T-helper 17 cell (primary cell): ENCODE measurements at places on chromosomes 6 and 20.

- DNase-seq = no peak
Measured at GRCh38 chr6:119140196-119141140, 62.0 kb upstream of the FAM184A start.

DNA sequence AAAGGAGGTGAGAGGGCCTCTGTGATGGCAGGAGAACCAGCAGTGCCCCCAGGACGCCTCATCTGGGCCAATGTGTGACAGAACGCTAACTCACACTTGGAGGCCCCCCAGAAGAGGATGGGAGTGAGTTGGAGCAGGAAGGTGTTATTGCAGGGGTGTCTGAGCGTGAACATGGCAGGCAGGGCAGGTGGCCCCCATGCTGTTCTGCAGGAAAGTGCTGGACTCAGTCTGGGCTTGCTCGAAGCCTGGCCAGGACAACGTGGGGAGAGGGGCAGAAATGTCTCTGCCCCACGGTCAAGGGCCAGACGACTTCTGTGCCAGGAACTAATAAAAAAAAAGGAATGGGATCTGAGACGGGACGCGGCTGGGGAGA, 931 bp upstream of the EBF4 start:
- DNase-seq = no peak

DNA sequence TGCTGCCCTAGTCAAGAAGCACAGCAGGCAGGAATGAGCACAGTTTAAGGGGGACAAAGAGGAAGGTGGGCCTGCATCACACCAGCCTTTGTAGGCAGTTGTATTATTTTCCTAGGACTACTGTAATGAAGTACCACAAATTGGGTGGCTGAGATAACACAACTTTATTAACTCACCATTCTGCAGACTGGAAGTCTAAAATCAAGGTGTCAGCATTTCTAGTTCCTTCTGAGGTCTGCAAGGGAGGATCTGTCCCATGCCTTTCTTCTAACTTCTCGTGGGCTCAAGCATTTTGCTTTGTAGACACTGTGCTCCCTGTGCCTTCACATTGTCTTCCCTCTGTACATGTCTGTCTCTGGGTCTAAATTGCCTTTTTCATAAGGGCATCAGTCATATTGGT, 488.5 kb upstream of the JARID2 start:
- no peak for DNase-seq

DNA sequence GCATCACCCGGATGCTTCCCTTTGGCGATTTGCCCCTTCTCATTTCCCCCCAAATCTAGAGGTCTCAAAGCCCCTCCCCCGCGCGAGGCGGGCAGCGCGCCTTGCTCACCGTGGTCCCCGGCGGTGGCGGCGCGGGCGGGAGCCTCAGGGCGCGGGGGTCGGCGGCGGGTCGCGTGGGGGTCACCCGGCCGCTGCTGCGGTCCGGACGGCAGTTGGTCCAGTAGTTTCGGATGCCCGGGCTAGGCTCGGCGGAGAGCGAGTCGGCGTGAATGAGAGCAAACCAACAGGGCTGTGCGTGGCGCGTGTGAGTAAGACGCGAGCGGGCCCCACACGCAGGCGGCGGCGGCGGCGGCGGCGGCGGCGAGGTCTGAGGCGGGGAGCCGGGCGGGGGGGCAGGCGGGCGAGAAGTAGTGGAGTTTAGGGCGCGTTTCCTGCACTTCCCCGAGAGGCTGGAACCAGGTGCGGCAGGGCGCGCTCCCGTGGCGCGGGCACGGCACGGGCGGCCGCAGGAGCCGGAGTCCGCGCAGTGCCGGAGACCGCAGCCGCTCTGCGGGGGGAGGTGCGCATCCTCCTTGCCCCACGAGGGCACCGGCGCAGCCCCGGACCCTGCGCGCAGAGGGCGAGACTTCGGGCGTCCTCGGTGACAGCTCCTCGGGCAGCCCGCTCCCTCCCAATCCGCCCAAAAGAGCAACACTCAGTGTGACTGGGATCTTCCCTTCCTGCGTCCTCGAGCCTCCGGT, 567 bp downstream of the HS3ST5 start:
- no peak for DNase-seq

DNA sequence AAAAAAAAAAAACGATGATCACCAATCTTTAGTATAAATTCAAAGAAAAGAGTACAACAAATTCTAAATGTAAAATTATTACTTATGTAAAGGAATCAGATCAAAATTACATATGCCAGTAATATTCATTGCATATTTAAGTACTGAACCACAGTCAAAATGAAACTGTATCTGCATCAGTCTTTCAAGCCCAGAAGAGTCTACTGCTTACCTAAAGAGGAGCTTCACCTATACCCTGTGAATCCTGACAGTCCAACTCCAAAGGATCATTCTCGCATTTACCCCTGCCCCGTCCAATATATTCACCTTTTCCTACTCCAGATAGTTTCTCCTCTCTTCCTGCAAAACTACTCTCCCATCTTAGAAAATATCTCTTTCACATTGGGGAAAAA, 9.2 kb downstream of the ATG5 start:
- no peak for DNase-seq

GRCh38 chr20:51158226-51158625, 135.3 kb upstream of the KCNG1 start:
- no peak for DNase-seq

DNA sequence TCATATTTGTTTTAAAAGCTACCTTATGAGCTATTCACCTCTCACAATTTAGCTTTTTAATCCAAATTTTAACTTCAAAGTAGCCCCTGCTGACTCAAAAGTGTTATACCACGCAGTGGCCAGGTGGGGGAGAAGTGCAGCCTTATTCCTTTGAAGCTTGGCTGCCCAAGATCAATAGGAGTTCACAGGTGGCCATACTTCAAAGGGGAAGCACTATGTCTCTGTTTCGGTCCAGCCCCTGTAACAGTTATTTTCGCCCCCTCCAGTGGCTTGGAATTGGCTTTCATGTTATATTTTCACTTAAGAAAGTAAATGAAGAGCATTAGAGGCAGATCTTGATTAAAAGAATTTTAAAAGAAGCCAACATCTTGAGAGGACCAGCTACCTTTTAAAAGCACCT, 608.4 kb downstream of the EPHA7 start:
- DNase-seq = no peak

GRCh38 chr6:139764498-139764986, 390.1 kb upstream of the CITED2 start:
- DNase-seq = no peak

GRCh38 chr20:33740189-33740588, 8.4 kb downstream of the ZNF341 start:
- DNase-seq = no peak

DNA sequence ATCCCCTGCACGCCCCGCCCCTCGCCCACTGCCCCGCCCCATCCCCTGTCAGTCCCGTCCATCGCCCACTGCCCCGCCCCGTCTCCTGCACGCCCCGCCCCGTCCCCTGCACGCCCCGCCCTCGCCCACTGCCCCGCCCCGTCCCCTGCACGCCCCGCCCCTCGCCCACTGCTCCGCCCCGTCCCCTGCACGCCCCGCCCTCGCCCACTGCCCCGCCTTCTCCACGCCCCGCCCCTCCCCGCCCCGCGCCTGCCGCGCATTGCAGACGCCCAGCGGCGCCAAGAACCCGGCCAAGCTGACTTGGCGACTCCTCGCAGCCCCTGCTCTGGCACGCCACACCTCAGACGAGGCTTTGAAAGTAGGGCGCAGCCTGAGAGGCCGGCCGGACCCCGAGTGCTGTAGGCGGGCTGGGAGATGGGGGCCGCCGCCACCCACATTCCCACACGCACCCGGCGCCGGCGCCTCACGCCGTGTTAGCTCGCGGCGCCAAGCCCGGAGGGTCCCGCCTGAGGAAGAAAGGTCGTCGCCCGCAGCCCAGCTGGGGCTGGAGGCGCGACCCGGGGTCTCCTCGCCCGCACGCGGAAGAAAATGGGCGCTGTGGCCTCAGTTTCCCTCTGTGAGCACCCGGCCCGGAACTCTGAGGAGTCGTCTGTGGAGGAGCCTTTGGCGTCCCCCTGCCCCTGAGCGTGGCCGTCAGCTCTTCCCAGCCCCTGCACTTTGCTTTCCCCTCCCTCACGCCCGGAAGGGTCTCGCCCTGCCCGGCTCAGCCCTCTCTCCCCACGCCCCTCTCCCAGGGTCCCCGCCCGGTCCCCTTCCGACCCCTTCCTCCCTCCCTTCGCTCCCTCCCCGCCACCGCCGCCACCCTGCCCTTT, at the start of gene RAD21L1:
RAD21L1 (plus strand) TSS at position 262 of the 872 bp plus-strand sequence. CDS start 2,410 bp downstream, outside the sequence.
- DNase-seq = peak; percentile 77

DNA sequence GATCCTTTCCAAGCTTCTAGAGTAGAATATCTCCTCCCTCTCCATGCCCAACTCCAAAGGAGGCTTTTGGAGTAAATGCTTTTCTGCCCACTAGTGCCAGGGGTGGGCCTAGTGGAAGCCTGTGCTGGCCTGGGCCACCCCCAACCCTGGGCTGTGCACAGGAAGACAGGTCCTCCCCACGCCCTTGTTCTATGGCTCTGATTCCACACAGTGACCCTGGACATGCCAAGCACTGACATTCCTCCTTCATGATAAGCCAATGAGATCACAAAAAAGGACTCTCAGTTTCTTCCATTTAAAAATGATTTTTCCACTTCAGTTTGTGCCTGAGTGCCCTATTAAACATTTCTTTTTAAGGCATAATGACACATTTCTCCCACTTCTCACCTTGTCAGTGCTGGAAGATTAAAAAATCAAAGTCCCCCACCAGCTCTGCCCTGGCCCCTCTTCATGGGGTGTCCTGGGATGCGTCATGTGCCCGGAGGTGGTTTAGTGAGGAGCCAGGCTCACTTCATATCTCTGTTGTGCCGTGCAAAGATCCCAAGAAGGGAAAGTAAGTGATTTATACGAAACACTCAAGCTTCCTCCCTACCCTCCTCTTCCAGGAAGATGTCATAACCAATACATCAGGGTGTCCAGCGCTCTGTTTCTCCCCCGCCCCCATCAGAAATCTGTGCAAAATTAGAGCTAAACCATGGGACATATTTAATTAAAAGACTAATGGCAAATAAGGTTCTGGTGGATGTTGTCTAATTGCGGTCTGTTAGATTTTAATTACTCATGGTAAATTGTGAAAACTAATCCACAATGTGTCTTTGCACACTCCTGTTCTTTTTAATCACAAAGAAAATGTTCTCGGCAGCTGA, 255.0 kb downstream of the NRN1 start:
- no peak for DNase-seq

- DNase-seq = no peak
Measured at GRCh38 chr6:107542192-107542668, 52.3 kb downstream of the SOBP start.

GRCh38 chr6:36402481-36402880, 15.0 kb upstream of the ETV7 start:
- DNase-seq = no peak

GRCh38 chr6:35977308-35977707, 47.1 kb downstream of the SLC26A8 start:
- no peak for DNase-seq

GRCh38 chr6:169800116-169800667, 48.8 kb downstream of the ERMARD start:
- no peak for DNase-seq

GRCh38 chr20:31560094-31560745, 44.9 kb upstream of the ID1 start:
- DNase-seq = peak; percentile 58

GRCh38 chr6:115159733-115160132, 816.9 kb upstream of the HS3ST5 start:
- DNase-seq = no peak

- DNase-seq = peak; percentile 26
Measured at GRCh38 chr20:37564388-37565133, 36.9 kb upstream of the BLCAP start.

- no peak for DNase-seq
Measured at GRCh38 chr20:48211238-48211637, 426.0 kb upstream of the SULF2 start.

DNA sequence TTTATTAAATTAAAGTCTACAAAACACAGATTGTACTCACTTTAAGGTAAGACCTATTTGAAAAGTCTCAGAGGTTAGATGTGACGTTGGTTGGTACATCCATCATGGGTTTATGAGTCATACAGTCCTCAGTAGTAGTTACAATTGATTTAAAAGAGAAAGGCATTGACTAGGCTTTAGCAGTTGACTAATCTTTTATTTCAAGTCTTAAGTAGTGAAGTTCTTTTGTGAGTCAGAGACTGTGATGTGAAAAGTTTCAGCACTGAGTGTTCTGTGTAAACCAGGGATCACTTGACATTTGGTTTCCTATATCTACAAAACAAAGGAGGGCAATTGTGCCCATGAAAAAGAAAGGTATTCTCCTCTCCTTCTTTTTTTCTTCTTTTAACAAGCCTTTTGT, 221.3 kb downstream of the GRIK2 start:
- no peak for DNase-seq

GRCh38 chr6:113854531-113855499, 2.3 kb upstream of the MARCKS start:
- no peak for DNase-seq

GRCh38 chr6:2205396-2205795, 40.0 kb downstream of the GMDS start:
- DNase-seq = no peak

GRCh38 chr6:92690997-92691599, 728.3 kb downstream of the EPHA7 start:
- no peak for DNase-seq

DNA sequence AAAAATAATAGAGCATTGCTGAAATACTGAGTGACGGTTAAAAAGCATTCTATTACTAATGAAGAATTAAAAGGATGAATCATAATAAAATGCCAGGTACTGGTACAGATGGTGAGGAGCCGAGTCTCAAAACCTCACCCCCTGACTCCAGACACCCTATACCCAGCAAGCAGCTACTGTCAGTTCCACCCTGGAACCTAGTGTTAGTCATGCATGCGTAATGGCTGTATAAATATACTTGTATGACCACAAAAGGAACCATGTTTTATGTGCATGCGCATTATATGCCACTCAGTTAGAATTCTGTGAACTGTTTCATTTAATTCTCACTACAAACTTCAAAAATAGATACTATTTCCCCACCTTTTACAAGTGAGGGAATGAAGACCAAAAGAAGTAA, 568.7 kb upstream of the RNF217 start:
- DNase-seq = no peak

GRCh38 chr6:111837641-111838500, 35.4 kb downstream of the FYN start:
- DNase-seq = no peak
